ENCODE measurements at places on chromosomes 1 and 21. TPM values are rescaled to one million over a fixed set of nuclear protein-coding genes. Genes with fewer than 3 reads are reported as not detected.

The ISG15 gene
- polyA plus RNA-seq, result 11.3 TPM

The DSCAM gene
- polyA plus RNA-seq, result 3.5 TPM

The KCND3 gene
- 48.9 TPM for polyA plus RNA-seq

The PAQR7 gene
- polyA plus RNA-seq, result 7.5 TPM

The HEYL gene
- polyA plus RNA-seq, result not detected

The S100B gene
- polyA plus RNA-seq, result 1,112 TPM

The EVA1C gene
- polyA plus RNA-seq, result 11.4 TPM

Measured in Purkinje cell (primary cell).